ENCODE measurements at places on chromosomes 16 and 17.

DNA sequence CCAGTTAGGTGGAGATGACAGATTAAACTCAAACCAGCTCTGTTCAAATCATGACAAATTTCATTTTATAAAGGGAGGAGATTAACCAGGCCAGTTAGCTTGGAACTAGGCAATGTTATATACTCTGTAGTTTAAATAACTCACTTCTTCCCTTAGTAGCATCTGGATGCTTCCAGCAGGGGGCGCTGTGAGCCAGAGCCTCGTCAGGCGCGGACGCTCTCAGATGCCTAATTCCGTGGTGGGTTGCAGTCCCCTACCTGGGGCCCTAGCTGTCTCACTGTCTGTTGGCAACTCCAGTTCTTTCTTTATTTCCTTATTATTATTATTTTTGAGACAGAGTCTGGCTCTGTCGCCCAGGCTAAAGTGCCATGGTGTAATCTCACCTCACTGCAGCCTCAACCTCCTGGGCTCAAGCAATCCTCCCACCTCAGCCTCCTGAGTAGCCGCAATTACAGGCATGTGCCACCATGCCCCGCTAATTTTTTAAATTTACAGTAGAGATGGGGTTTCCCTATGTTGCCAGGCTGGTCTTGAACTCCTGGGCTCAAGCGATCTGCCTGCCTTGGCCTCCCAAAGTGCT is 17.3 kb upstream of the WFDC1 start:
- DNase-seq, result peak; percentile 82

DNA sequence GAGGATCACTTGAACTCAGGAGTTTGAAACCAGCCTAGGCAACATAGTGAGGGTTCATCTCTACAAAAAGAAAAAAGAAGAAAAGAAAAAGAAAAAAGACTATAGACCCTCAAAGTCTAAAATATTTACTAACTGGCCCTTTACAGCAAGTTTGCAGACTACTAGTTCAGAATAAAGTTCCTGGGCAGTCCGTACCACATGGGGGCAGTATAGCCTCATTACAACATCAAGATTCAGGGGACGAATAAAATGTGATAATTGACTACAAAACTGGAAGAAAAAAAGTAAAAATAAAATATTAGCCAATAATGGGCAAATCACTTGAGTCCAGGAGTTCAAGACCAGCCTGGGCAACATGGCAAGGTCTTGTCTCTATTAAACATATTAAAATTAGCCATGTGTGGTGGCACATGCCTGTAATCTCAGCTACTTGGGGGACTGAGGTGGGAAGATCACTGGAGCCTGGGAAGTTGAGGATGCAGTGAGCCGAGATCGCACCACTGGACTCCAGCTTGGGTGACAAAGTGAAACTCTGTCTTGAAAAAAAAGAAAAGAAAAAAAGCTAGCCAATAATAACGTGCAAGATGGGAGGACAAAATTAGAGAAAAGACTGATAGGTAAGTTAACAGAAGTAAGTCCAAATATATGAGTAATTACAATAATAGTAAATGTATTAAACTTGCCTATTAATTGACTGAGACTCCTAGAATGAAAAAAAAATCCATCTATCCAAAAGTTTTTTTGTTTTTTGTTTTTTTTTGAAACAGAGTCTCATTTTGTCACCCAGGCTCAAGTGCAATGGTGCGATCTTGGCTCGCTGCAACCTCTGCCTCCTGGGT is 129.4 kb upstream of the SEC14L1 start:
- peak; percentile 7 for DNase-seq

DNA sequence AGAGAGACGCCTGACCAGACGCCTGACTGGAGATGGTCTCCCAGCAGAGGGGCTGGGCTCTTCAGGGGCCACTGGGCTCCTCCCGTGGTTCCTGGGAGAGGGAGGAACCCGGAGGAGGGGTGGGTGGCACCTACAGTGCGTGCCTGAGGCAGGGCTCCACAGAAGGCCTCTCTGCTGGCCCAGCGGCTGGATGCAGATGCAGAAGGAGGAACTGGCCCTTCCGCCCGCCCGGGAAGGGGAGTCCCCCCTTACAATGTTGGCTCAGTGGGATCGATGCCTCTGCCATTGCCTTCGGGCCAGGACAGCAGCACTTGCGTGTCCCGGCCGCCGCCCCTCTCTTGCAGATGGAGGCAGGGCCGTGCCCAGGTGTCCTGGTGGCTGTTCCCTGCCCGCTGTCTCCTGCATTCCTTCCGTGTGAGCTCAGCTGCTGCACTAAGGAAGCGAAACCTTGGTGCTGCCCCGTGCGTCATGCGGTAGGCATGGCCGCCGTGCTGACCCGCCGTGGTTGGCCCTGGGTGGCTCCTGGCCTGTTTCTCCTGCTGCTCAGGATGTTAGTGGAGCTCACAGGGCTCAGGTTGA is 15.1 kb downstream of the BAIAP2 start:
- DNase-seq, result peak; percentile 89

- no peak for DNase-seq
Observed at GRCh38 chr17:60971515-60972369, 294.1 kb downstream of the BCAS3 start.

GRCh38 chr17:37826497-37827430 is 81.9 kb upstream of the HNF1B start:
- peak; percentile 57 for DNase-seq

- peak; percentile 49 for DNase-seq
Observed at GRCh38 chr17:76272541-76273444, 7.6 kb downstream of the UBALD2 start.

DNA sequence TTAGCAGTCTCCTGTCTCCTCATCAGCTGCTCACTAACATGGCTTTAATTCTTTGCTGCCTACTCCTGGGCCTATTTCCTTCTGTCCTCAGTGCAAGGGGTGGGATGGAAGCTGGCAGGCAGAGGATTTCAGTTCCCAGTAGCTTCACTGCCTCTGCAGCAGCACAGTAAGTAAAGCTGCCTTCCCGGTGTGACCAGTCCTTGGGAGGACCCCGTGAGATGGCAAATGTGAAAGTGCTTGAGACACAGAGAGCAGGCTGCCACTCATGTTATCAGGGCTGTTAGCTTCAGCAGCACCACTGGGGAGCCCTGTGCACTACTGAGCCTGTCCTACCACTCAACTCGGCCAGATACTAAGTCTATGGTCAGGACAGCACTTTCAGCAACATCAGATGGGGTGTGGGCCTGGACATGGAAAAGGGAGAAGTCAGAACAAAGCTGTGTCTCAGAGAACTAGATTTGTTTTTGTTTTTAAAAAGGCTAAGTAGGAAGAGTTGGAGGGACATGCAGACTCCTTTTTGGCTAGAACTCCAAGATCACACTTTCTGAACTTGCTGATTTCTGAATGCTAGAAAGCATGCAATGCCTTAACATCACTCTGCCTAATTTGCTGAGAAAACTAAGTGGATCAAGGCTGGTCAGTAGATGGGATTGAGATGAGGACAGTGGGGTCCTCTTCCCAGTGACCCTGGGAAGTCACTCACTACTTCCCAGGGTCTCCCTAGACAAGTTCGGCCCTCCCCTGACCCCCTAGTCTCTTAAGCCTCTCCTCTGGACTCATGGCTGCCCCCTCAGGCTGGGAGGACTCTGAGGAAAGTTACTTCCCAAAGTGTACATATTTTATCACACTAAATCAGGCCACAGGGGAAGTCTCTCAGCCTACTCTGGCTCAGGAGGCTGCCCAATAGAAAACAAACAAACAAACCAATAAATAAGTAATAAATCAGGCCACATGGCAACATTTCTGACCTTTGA is 1.1 kb downstream of the ACSF2 start:
- no peak for DNase-seq

GRCh38 chr16:77585379-77586251 is 136.7 kb upstream of the NUDT7 start:
- DNase-seq, result no peak
